Ovary (tissue), 10 donors: ENCODE measurements at places on chromosomes 3 and 15. TPM values are rescaled to one million over a fixed set of nuclear protein-coding genes. Genes with fewer than 3 reads are reported as not detected.
A peak's percentile ranks its signal among the peaks of the same experiment; 100 is the strongest.

- H3K27ac ChIP-seq = no peak overlapping the region
- DNase-seq = no peak
- peaks cover 1% of the 10 kb centered on the region for H3K4me1 ChIP-seq
- H3K4me3 ChIP-seq = no peak overlapping the region
- H3K27me3 ChIP-seq = no peaks in the 10 kb centered on the region
- H3K36me3 ChIP-seq = no peaks in the 10 kb centered on the region
Observed at GRCh38 chr3:176992565-176992964, 204.7 kb downstream of the TBL1XR1 start.

The HHLA2 gene
- not detected for total RNA-seq

The SPTBN5 gene
- 1.5 TPM for total RNA-seq

- no peaks in the 10 kb centered on the region for H3K4me1 ChIP-seq
- H3K27ac ChIP-seq = no peak overlapping the region
- no peak for DNase-seq
- no peaks in the 10 kb centered on the region for H3K27me3 ChIP-seq
- H3K36me3 ChIP-seq = no peaks in the 10 kb centered on the region
Observed at GRCh38 chr15:72599855-72600464, 54.5 kb upstream of the GOLGA6B start.

DNA sequence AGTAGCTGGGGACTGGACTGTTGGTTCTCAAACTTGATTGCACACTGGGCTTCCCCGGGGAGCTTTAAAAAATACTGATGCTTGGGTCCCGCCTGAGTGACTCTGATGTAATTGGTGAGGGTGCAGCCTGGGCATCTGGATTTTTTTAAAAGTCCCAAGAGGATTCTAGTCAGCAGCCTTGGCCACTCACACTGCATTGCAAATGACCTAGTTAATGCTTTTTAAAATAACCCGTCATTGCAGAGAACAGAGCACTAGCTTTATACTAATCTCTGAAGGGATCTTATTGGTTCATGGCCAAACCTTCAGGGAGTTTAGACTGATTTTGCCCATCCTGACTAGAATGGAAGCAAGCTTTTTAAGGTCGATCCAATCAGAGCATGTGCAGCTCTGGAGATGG, 310.6 kb upstream of the PROK2 start:
- H3K36me3 ChIP-seq = no peaks in the 10 kb centered on the region
- H3K4me3 ChIP-seq = no peak overlapping the region
- H3K4me1 ChIP-seq = no peaks in the 10 kb centered on the region
- H3K27ac ChIP-seq = no peak overlapping the region

GRCh38 chr3:23704298-23704697, 101.5 kb upstream of the UBE2E1 start:
- no peaks in the 10 kb centered on the region for H3K27me3 ChIP-seq
- no peaks in the 10 kb centered on the region for H3K4me1 ChIP-seq
- no peaks in the 10 kb centered on the region for H3K36me3 ChIP-seq
- H3K27ac ChIP-seq = no peak overlapping the region
- H3K4me3 ChIP-seq = no peak overlapping the region

The RHOV gene
- total RNA-seq = not detected

GRCh38 chr3:36542186-36542585, 161.9 kb downstream of the STAC start:
- DNase-seq = no peak
- no peak overlapping the region for H3K27ac ChIP-seq

DNA sequence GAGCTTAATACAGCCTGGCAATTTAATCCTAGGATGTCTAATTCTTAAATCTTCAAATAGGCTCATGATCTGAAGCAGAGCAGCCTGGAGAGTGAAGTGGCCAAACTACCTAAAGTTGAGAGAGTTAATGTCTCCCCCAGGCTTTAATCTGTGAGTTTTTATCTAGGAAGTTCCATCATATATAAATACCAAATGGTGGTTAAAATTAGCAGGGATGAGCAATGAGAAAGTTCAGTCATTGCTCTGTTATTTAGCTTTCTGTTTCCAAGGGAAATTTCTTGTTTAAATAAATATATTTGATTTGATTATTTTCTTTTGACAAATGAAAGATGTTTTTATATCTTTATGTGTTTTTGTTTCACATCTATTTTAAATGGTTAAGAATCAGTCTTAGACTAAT, 274.4 kb upstream of the UMPS start:
- H3K4me3 ChIP-seq = no peak overlapping the region
- no peaks in the 10 kb centered on the region for H3K36me3 ChIP-seq
- no peaks in the 10 kb centered on the region for H3K4me1 ChIP-seq
- H3K27me3 ChIP-seq = no peaks in the 10 kb centered on the region

DNA sequence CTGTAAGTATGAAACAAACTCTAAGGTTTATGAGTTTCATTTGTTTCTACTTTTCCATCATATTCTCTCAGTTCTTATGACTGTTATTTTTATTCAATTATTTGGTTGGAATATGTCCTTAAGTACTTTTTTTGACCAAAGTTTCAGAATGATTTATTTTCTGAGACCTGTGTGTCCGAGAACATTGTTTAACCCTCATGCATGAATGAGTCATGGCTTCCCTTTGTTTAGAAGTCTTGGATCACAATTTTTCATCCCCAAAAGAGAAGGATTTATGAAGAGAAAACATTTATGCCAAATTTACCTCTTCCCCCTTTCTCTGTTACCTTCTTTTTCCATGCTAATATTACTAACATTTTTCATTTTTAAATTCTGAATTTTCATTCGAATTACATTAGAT, 518.0 kb upstream of the NR2F2 start:
- no peak for DNase-seq
- no peaks in the 10 kb centered on the region for H3K36me3 ChIP-seq
- no peak overlapping the region for H3K4me3 ChIP-seq
- H3K4me1 ChIP-seq = no peaks in the 10 kb centered on the region
- H3K27ac ChIP-seq = no peak overlapping the region

- H3K4me1 ChIP-seq = no peaks in the 10 kb centered on the region
- no peak overlapping the region for H3K27ac ChIP-seq
- no peak for DNase-seq
- no peaks in the 10 kb centered on the region for H3K27me3 ChIP-seq
- no peaks in the 10 kb centered on the region for H3K36me3 ChIP-seq
- H3K4me3 ChIP-seq = no peak overlapping the region
Observed at GRCh38 chr3:40913192-40913591, 286.1 kb upstream of the CTNNB1 start.

- DNase-seq = no peak
- no peak overlapping the region for H3K27ac ChIP-seq
- no peaks in the 10 kb centered on the region for H3K36me3 ChIP-seq
- H3K27me3 ChIP-seq = no peaks in the 10 kb centered on the region
- H3K4me3 ChIP-seq = no peak overlapping the region
Observed at GRCh38 chr15:42053914-42054313, 33.1 kb upstream of the PLA2G4E start.

The PAQR5 gene
- 1.7 TPM for total RNA-seq

GRCh38 chr3:110021659-110022058, 684.3 kb upstream of the DPPA4 start:
- DNase-seq = no peak
- H3K36me3 ChIP-seq = no peaks in the 10 kb centered on the region
- no peaks in the 10 kb centered on the region for H3K4me1 ChIP-seq
- no peak overlapping the region for H3K4me3 ChIP-seq
- H3K27ac ChIP-seq = no peak overlapping the region

- no peaks in the 10 kb centered on the region for H3K27me3 ChIP-seq
- peak; percentile 80 for DNase-seq
Observed at GRCh38 chr15:73677146-73677607, 7.0 kb upstream of the CD276 start.

The GOLGA8J gene
- not detected for total RNA-seq

GRCh38 chr15:57910672-57911071, 154.8 kb downstream of the ALDH1A2 start:
- no peaks in the 10 kb centered on the region for H3K36me3 ChIP-seq
- H3K4me1 ChIP-seq = peaks cover 10% of the 10 kb centered on the region
- H3K4me3 ChIP-seq = no peak overlapping the region
- no peak for DNase-seq
- H3K27ac ChIP-seq = no peak overlapping the region
- no peaks in the 10 kb centered on the region for H3K27me3 ChIP-seq

GRCh38 chr3:97863031-97863430, 41.2 kb downstream of the CRYBG3 start:
- H3K36me3 ChIP-seq = no peaks in the 10 kb centered on the region
- H3K27ac ChIP-seq = no peak overlapping the region

The SCAANT1 gene
- not detected for total RNA-seq

The FBXL2 gene
- total RNA-seq = 4.9 TPM

DNA sequence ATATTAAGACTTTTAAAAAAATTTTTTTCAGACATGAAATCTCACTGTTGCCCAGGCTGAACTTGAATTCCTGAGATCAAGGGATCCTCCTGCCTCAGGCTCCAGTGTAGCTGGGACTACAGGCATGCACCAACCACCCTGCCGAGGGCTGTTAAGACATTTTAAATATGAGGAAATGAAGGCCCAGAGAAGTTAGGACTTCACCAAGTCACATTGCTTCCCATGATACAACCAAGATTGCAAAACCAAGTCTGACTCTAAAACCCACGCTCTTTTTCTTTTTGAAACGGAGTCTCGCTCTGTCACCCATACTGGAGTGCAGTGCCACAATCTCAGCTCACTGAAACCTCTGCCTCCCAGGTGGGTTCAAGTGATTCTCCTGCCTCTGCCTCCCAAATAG, 28.0 kb downstream of the PTPN9 start:
- DNase-seq = no peak
- no peaks in the 10 kb centered on the region for H3K27me3 ChIP-seq
- H3K4me3 ChIP-seq = no peak overlapping the region
- peaks cover 5% of the 10 kb centered on the region for H3K4me1 ChIP-seq
- H3K36me3 ChIP-seq = no peaks in the 10 kb centered on the region

- H3K4me1 ChIP-seq = no peaks in the 10 kb centered on the region
- no peaks in the 10 kb centered on the region for H3K27me3 ChIP-seq
- H3K4me3 ChIP-seq = no peak overlapping the region
- DNase-seq = no peak
- no peak overlapping the region for H3K27ac ChIP-seq
- H3K36me3 ChIP-seq = no peaks in the 10 kb centered on the region
Observed at GRCh38 chr3:114974387-114974786, 172.7 kb downstream of the ZBTB20 start.

GRCh38 chr3:12959410-12959809, 113.8 kb downstream of the IQSEC1 start:
- H3K27ac ChIP-seq = no peak overlapping the region
- H3K27me3 ChIP-seq = no peaks in the 10 kb centered on the region
- H3K4me3 ChIP-seq = no peak overlapping the region
